ENCODE measurements at places on chromosomes 2 and 18.

- no peak for DNase-seq
Observed at GRCh38 chr2:226738191-226738820, 61.3 kb downstream of the IRS1 start.

DNA sequence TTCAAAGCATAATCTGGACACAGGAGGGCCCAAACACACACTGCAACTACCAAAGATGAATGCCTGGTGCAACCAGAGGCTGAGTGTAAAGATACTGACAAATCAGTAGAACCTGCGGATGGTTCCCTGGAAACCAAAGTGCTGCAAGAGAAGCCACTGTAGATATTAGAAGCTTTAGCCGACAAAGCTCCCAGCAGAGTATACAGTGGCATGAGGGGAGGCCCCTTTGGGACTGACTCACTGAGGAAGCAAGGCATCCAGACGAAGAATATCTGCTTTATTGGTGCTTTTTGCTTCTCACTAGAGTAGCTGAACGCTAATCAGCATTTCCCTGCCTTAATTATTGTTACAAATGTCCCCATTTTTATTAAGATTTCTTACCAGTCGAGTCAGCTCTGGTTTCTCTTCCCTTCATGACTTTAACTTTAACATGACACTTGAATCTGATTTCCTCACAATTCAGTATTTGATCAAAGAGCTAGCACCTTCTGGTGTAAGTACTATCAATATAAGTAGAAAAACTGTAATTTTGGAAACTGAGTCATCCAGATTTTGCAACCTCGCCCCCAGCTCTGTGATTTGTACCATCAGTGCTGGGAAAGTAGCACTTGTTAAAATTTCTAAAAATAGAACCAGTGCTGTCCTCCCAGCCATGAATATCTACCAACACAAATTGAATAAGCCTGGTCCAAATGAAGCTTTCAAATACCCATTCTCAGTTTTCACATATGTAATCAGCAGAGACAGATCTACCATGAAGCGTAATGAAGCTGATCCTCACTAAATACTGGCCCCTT is 34.2 kb downstream of the FIGN start:
- DNase-seq, result no peak

DNA sequence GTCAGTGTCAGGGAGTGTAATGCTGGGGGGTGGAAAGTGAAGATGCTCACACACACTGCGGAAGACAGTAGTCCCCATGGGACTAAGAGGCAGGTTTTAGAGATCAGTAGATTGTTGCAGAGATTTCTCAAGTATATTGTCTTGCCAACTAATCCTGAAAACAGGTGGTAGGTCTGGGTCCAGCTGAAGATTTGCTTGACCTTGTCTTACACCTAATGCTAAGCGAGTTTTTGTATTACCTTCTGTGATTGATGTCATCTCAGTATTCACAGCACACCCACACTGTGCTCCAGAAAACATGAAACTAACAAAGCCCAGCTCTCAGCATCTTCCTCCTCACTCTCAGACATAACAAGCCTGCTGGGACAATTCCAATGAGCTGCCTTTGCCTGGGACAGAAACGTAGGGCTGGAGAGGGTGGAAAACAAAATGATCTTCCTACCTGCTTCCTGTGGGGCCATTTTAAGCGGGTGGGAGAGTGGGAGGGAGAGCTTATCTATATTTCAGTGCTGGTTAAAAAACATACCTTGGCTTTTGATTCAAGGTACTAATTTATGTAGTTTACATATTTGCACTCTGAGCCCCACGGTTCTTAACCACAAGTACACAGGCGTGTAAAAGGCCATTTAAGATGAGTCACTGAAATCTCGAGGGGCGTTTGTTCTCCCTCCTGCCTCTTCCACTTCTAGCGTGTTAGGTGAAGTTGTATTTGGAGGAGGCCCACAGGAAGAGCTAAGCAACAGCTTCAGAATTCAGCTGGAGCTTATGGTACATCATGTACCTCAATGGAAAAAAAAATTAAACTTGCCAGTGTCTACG is 23.1 kb upstream of the RBMS1 start:
- no peak for DNase-seq

GRCh38 chr2:17803497-17803896 is 12.8 kb upstream of the MSGN1 start:
- no peak for DNase-seq

DNA sequence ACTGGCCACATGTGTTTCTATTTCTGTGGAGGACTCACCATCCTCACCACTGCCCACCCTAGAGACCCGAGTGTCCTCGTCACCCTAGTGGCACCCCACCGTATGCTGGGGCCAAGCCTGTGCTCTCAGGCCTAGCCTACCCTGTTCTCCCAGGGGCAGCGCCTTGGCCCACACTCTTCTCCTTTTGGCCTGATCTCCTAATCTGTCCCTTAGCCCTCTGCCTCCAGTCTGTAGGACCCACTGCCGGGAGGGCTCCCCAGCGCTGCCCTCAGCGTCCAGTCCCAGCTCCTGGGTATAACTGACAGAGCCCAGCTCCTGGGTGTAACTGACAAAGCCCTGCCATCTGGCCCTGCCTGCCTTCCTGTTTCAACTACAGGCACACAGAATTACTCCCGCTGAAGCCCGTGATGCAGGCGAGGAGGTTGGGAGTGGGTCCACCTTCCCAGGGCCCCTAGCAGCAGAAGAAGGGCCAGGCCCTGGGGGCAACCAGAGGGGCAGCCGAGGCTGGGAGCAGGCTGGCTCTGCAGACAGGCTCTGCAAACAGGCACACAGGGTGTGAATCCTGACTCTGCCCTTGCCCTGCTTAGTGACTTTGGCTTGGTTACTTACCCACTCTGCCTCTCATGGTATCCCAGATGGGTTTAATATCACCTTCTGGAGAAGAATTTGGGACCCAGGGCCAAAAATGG is 25.6 kb upstream of the PTMA start:
- no peak for DNase-seq

All from CD4-positive, alpha-beta T cell treated with Interleukin-17A for 1 hour (primary cell).